ENCODE measurements at places on chromosomes 5 and 9.
A peak's percentile ranks its signal among the peaks of the same experiment; 100 is the strongest.

GRCh38 chr5:10288592-10289219, 19.0 kb downstream of the CMBL start:
- no peak for DNase-seq

DNA sequence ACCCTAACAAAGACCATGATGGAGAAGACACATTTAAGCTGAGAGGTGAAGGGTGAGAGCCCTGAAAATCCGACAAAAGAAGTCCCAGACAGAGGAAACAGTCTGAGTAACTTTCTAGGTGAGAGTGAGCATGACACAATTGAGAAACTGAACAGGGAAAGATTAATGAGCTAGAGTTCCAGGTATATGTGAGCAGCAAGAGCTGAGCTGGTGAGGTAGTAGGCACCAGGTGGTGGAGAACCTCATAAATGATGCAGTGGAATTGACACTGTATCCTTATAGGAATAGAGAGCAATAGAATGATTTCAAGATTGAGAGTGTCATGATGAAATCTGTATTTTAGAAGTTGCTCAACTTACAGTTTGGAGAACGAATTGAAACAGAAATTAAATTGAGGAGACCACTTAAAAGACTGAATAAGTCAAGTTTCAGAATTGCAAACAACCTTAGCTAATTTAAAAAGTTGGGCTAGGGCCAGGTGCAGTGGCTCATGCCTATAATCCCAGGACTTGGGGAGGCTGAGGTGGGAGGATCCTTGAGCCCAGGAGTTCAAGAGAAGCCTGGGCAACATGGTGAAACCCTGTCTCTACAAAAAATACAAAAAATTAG, 89.8 kb downstream of the NREP start:
- no peak for DNase-seq

DNA sequence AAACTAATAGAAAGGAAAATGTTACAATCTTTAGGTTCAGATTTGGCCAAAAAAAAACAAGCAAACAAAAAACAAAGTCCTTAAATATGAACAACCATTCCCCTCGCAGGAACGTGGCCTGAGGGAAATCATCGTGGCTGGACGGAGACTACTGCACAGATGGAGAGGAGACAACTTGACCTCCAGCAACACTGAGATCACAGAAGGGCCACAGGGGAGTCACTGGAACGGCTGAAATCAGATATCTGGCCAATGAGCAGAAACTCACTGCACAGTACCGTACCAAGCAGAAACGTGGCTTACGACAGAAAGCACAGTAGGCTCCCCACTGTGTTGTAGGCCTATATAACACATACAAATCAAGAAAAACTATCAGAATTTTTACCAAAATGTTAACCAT, 27.7 kb downstream of the CAMSAP1 start:
- no peak for DNase-seq

GRCh38 chr5:57805732-57806131, 323.1 kb upstream of the ACTBL2 start:
- no peak for DNase-seq

GRCh38 chr5:34547300-34548085, 108.6 kb upstream of the RAI14 start:
- DNase-seq = no peak

DNA sequence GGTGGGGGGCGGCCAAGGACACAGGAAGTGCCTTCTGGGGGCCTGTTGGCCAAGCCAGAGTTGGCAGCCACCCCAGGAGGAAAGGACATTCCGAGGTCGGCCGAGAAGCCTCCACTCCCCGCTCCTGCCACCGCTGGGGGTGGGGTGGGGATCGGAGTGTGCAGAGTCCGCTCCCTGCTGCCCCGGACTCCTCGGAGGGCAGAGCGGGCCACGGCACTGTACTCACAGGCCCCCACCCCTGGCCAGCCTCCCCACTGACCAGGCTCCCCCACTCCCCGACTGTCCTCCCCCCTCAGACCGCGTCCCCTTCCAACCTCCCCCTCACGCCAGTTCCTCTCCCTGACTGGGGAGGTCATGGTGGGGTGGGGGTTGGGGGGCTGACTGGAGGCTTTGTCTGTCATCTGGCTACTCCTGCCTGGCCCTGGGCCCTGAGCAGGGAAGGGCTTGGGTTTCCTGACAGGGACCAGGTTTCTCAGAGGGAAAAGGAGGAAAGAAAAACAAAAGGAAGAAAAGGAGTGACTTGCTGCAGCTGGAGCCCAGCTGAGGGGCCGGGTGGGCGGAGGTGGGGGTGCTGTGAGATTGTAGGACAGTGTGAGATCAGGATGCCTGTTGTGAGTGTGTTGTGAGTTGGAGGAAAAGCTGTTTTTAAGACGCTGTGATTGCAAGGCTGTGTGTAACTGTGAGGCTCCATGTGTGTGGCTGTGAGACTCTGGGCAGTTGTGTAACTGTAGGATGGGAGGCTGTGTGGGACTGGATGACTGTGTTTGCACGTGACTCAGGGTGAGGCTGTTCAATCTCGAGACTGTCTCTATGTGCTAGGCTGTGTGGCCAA, 29.7 kb downstream of the CNTFR start:
- DNase-seq = peak; percentile 68

DNA sequence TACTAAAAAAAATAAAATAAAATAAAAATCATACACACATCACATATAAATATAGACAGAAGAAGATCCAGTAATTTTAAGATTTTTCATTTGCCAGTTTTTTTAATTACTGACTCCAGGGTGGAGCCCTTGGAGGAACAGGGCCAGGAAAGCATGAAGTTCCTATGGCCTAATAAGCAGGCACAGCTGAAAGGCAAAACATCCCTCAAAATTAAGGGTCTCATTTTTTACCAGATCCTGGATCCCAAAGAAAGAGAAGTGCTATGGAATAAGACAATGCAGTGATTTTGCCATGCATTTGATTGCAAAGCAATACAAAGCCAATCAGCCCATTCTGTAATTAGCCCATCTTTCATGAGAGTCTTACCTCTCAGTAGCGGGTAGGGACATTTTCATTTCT, 11.3 kb upstream of the DTWD2 start:
- DNase-seq = no peak

DNA sequence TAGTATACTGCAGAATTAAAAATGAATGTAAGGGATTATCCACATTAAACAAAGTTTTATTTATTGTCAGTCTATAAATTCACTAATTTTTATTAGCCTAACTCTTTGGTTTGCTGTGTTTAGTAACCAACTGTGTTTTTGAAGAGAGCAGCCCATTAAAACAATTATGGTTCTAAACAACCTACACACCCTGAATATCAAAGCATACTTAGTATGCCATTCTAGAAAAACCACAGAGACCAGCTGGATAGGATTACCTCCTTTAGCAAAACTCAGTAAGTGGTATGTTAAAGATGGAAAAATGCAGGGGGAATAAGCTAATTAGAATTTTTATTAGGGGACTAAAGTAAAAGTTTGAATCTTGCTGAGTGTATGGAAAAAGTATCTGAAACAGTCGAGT, 1981.7 kb upstream of the NUDT12 start:
- DNase-seq = no peak

DNA sequence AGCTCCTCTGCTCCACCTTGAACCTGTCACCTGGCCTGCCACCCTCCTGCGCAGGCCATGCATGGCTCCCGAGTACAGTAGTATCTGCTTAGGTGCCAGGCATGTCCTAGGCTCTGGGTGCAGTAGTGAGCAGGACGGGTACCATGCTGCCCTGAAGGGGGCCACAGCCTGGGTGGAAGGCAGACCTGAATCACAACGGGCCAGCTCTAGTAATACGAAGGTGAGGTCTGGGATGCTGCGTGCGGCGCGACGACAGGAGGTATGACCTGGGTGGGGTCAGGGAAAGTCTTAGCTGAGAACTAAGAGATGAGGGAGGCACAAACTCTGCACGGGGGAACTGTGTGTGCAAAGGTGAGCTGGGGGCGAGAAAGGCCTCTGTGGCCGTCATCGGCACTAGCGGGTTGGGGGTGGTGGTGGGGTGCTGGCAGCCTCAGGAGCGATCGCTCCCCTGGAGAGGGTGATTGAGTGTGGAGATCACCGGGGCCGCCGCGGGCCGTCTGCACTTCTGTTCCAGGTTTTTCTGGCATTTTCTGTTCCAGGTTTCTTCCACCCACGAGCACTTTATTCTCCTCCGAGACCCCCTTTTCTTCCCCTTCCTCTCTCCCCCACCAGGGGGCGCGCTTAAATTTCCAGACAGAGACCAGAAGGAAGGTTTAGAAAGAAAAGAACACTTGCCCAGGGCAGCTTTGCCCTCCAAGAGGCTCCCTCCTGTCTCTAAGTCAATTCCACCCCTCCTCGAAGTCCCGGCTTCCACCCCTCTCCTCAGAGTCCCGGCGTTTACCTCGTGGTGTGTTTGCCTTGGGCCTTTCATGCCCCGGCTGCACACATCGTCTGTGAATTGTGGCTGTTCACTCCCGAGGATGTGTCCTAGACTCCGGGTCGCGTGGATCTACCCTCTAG, 15.1 kb downstream of the PDLIM4 start:
- DNase-seq = peak; percentile 38

GRCh38 chr5:168109441-168109840, 182.0 kb upstream of the WWC1 start:
- no peak for DNase-seq

DNA sequence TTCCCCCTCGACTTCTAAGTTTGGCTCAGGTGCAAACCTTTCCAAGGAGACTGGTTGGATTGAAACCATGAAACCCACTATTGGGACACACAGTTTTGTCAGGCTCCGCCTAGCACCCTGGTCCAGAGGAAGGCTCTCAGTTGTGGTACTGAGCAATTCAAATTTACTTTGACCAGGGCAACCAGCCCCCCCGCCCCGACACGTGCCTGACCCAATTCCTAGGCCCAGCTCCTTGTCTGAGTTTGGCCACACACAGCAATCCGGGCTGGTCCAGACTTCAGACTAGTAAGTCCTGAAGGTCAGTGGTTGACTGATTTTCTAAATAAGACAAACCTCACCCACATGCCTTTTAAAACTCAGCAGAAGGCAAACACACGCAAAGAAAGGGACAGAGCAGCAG, 132.7 kb downstream of the SLC12A2 start:
- DNase-seq = no peak

- no peak for DNase-seq
Observed at GRCh38 chr9:116275418-116276195, 122.0 kb downstream of the PAPPA start.

DNA sequence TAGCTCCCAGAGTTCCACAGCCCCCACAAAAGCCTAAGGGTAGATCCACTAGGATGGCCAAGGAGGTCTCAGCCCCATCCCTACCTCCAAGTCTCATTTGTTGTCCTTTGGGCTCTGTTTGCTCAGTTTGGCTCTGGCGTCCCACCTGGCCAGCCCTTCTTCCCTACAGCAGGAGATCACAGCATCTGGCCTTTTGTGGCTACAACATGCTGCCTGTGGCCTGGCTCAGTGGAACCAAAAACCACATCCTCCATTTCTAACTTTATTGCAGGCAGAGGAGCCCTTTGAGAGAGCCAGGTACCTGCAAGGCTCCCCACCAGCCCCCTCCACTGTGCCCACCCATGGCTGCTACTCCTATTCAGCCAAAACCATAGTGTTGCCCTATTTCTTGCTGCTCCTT, 11.4 kb downstream of the JADE2 start:
- no peak for DNase-seq

GRCh38 chr9:123343443-123344191, 12.4 kb upstream of the CRB2 start:
- DNase-seq = peak; percentile 86

DNA sequence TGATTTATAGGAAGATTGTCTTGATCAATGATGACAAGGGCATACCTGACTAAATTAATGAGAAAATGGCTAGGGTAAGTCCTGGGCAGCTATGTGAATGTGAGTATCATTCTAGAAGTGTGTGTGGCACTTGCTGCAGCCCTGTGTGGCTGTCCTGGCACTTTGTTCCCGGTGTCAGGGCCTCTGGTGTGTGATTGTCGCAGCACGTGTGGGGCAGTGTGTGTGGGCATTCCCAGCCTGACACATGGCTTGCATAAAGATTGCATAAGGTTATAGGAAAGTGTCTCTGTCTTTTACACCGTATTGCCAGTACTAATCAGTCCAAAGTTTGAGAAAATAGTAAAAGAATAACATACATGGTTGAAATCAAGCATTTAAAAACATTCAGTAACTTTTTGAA, 74.4 kb downstream of the TRIO start:
- DNase-seq = peak; percentile 68

DNA sequence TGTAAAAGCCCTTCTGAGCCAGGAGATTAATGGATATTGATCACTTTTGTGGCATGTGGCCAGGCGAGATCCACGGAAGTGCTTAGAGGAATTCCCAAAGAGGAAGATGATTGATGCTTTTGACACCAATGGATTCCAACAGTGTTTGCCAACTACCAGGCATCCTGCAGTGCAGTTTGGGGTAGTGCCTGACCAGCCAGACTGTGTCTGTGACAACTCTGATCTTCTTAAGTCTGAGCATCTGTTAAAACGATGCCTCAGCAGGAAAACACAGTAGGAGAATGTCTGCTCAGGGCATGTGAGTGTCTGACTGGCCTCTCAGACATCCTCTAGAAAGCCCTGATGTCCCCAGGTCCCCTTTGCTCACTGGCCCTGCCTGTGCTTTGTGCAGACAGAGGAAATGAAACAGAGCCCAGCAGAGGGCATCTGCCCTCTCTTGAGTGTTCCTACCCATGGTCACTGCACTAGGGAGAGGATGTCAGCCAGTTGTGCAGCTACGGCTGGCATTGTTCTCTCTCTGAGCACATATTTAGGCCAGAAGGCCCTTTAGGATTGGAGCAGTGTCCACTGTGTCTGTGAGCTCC, 57.0 kb downstream of the TRPC7 start:
- no peak for DNase-seq

DNA sequence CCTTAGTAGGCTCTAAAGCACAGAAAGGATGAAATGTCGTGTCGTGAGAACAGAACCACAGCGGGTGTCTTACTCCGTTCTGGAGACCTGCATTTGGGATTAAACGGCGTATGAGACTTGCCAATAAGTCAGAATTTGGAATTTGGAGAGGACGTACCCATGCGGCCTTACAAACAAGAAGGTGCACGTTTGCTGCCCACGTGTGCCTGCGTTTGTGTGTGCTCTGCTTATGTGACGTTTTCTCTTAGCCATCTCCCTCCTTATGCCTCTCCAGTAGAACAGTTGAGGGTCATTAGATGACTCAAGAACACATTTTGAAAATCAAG, 171.6 kb upstream of the OTULINL start:
- DNase-seq = no peak

DNA sequence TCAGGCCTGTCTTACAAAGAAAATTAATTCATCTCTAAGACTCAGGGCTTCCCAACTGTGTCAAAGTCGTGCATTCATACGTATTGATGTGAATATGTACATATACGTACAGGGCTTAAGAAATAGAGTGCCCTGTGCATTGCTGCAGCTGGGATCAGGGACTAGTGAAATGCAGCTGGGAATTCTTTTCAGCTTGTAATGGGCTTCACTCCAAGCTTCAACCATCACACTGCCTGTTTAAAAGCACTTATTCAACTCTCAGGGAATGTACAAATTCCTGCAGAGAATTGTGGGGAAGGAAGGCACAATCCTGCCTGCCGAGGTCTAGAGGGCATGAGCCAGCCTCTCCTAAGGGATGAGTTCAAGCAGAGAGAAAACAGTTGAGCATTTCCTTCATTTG, 59.6 kb upstream of the MAN2A1 start:
- DNase-seq = no peak

GRCh38 chr5:53969176-53969730, 341.1 kb downstream of the ARL15 start:
- DNase-seq = no peak

- no peak for DNase-seq
Observed at GRCh38 chr5:2165203-2165602, 282.5 kb upstream of the IRX4 start.

GRCh38 chr9:135676891-135677290, 13.8 kb downstream of the LCN9 start:
- no peak for DNase-seq

Data from inflammatory macrophage (primary cell).